H9 (cell line): ENCODE measurements at places on chromosomes 5 and 9. TPM values are rescaled to one million over a fixed set of nuclear protein-coding genes. Genes with fewer than 3 reads are reported as not detected.
A peak's percentile ranks its signal among the peaks of the same experiment; 100 is the strongest.

DNA sequence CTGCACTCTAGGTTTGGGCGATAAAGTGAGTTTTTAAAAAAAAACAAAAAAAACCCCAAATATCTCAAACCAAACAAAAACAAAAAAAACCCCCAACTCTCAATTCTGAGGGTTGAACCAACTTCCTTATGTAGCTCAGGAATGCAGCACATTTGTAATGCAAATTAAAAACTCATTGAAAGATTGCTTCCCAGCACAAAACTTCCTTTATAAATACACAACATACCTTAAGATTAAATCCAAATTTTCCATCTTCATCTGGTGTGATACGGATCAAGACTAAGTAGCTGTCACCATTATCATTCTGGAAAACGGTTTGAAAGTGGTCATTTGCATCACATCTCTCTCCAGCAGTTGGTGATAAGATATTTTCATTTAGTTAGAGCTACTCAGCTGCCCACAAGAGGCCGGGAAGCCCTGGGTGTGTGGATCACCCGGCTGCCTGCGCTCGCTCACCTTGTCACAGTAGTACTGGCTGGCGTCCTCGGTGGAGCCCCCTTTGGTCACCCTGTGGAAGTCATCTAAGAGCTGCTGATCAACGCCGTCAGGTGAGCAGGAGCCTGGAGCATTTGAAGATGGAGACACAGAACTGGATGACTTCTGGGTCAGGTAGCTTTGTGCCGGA, 88.2 kb downstream of the PTPN3 start:
- peak overlapping the region; percentile 62; the same call in 2 of the 3 replicates for H3K4me3 ChIP-seq
- peak; percentile 92 for DNase-seq
- H3K36me3 ChIP-seq, result peaks cover 3% of the 10 kb centered on the region; the same call in 1 of the 2 replicates

DNA sequence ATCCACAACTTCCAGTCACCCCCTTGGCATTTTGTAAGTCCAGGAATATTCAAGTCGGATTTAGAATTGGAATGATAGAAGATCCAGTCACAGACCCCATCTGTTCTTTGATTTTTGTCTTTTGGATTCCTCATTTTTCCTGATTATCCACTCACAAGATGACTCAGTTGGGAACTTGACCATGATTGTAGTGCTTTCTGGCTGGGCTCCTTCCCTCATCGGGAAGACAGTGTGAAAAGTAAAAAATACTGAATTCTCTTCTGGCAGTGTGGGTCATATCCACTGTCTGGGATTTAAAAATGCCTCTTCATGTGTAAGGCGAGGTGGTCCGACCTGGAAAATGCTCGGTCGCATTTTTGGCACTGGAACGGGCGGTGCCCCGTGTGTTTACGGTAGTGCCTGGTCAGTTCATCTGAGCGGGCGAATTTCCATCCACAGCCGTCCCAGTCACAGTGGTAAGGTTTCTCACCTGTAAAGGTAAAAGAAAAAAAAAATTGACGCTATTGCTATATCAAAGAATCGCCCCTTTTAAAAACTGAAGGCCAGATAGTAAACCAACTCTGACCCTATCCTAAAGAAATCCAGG, 4.0 kb downstream of the KLF4 start:
- H3K36me3 ChIP-seq, result 0 out of 3 replicates have a peak, but pooled peaks cover 1% of the 10 kb centered on the region
- no peak overlapping the region for H3K27ac ChIP-seq
- peaks cover 16% of the 10 kb centered on the region; the same call in 1 of the 2 replicates for H3K27me3 ChIP-seq
- no peak overlapping the region for H3K4me3 ChIP-seq
- no peaks in the 10 kb centered on the region for H3K4me1 ChIP-seq

GCNT4 gene
- total RNA-seq, result 0.63 and 0.66 TPM in 2 replicates

CNTNAP3B gene
- total RNA-seq, result 4.6 and 4.7 TPM in 2 replicates

DNA sequence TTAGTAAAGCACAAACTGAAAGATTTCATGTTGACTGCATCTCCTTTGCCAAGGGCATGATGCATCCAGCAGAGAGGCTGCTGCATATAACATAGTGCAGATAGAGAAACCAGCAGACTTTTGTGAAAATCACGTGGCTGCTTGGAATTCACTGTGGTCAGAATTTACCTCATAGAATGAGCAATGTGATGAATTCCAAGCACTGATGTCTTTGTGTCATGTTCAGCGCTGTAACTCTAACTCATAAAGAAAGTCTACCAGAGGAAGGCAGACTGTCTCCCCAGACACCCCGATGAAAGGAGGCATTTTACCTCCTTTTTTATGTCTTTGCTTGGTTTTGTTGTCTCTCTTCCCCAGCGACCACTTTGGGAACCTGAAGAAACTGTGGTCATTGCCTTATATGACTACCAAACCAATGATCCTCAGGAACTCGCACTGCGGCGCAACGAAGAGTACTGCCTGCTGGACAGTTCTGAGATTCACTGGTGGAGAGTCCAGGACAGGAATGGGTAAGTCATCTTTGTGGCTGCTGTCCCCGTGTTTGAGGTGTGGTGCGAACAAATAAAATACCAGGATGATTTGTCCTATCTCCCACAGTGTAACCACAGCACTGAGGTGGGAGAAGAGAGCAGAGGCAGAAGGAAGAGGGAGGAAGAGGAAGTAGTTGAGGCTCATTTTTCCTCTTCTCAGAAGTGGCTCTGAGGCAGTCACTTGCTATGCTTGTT, 42.0 kb downstream of the ITK start:
- no peak for DNase-seq
- H3K27me3 ChIP-seq, result no peaks in the 10 kb centered on the region
- H3K4me1 ChIP-seq, result no peaks in the 10 kb centered on the region

SPINK6 gene
- total RNA-seq, result not detected in 2 replicates

DNA sequence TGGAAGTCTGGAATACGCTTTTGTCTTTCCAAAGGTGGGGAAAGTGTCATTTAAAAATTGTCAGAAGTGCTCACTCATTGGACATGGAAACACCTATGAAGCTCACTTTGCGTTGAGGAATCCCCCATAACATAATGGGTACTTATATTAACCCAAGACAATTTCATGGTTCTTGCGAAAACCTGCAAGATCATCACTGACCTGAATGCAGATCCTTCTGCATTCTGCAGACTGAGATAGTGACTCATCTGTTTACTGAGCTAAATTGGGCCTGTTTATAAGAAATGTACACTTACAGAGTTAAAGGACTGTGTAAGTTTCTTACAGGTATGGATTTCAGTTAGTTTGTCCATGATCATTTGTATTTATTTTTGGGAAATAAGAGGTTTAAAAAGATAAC, 153.0 kb downstream of the HMHB1 start:
- no peak overlapping the region for H3K27ac ChIP-seq
- H3K27me3 ChIP-seq, result no peaks in the 10 kb centered on the region
- no peak for DNase-seq
- H3K4me1 ChIP-seq, result no peaks in the 10 kb centered on the region

BTNL8 gene
- total RNA-seq, result 0.13 and 0.26 TPM in 2 replicates

- DNase-seq, result no peak
- H3K4me1 ChIP-seq, result peaks cover 3% of the 10 kb centered on the region; the same call in 1 of the 2 replicates
- no peak overlapping the region for H3K27ac ChIP-seq
- no peak overlapping the region for H3K4me3 ChIP-seq
- no peaks in the 10 kb centered on the region for H3K27me3 ChIP-seq
Observed at GRCh38 chr5:173472164-173472563, 143.9 kb upstream of the STC2 start.

DNA sequence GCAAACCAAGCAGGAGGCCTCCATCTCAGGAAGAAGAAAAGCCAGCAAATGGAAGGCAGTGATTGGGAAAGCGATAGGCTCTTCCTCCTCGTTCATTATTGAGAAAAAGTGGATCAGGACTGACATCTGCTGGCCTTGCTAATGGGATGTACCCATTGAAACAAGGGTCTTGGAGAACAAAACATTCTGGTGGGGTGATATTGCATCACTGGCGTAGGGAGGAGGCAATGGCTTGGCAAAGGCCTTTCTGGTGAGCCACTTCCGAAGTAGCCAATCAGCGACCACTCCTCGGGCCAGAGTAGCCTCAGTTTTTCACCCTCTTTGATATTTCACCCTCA, 86.7 kb upstream of the NFIB start:
- H3K4me3 ChIP-seq, result no peak overlapping the region
- no peaks in the 10 kb centered on the region for H3K27me3 ChIP-seq
- no peaks in the 10 kb centered on the region for H3K4me1 ChIP-seq
- no peak overlapping the region for H3K27ac ChIP-seq
- peak; percentile 83 for DNase-seq

SMC2 gene
- total RNA-seq, result 43.4 and 47.0 TPM in 2 replicates

PHF24 gene
- total RNA-seq, result 0.24 and 0.68 TPM in 2 replicates

DNA sequence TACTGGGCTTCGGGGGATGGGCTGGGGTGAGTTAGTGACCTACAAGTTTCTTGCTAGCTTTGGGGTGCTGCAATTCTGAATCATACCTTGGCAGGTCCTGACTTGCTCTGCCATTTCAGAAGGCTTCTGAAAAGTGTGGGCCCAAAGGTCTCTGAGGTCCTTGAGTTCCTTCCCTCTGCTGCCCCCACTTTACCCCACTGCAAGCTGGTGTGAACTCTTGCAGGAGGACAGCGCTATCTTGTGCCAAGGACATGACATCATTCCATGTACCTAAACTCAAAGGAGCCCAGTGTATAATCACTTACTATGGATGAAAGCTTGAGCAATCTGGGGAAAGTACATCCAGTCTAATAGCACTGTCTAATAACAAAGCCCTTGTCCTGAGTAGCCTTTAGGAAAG, 157.4 kb downstream of the RMI1 start:
- H3K36me3 ChIP-seq, result no peaks in the 10 kb centered on the region
- no peak overlapping the region for H3K27ac ChIP-seq
- peaks cover 2% of the 10 kb centered on the region; the same call in 1 of the 2 replicates for H3K27me3 ChIP-seq
- no peak for DNase-seq
- no peaks in the 10 kb centered on the region for H3K4me1 ChIP-seq
- H3K4me3 ChIP-seq, result no peak overlapping the region

S1PR3 gene
- 3.1 and 3.3 TPM in 2 replicates for total RNA-seq

GRCh38 chr9:136086951-136087740, 7.9 kb downstream of the NACC2 start:
- no peaks in the 10 kb centered on the region for H3K4me1 ChIP-seq
- no peaks in the 10 kb centered on the region for H3K36me3 ChIP-seq
- no peak overlapping the region for H3K4me3 ChIP-seq
- peak; percentile 25 for DNase-seq
- no peak overlapping the region for H3K27ac ChIP-seq
- H3K27me3 ChIP-seq, result no peaks in the 10 kb centered on the region

ARL14EPL gene
- total RNA-seq, result not detected in 2 replicates

SH2D3C gene
- total RNA-seq, result 1.3 and 1.7 TPM in 2 replicates

GRCh38 chr9:69178583-69179011, 4.5 kb downstream of the TJP2 start:
- H3K4me1 ChIP-seq, result peaks cover 15% of the 10 kb centered on the region
- DNase-seq, result no peak
- H3K4me3 ChIP-seq, result no peak overlapping the region
- peaks cover 7% of the 10 kb centered on the region for H3K36me3 ChIP-seq
- H3K27ac ChIP-seq, result no peak overlapping the region
- no peaks in the 10 kb centered on the region for H3K27me3 ChIP-seq

PAX5 gene
- total RNA-seq, result 0.39 and 0.75 TPM in 2 replicates

DNA sequence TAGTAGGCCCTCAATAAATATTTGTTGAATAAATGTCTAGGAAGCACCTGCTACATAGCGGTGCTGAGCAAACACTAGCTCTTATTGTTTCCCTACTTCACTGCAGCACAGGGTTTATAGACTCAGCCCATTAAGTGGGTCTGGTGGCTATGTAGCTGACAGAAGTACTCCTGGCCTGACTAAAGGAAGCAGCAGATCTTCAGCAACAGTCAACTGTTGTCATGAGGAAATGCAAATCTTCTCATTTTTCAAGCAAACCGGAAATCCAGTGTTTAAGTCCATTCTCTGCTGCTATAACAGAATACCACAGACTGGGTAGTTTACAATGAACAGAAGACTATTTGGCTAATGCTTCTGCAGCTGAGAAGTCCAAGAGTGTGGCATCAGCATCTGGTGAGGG, 2.8 kb upstream of the TEX10 start:
- H3K27me3 ChIP-seq, result no peaks in the 10 kb centered on the region
- no peak for DNase-seq
- H3K27ac ChIP-seq, result no peak overlapping the region
- H3K36me3 ChIP-seq, result peaks cover 22% of the 10 kb centered on the region
- H3K4me1 ChIP-seq, result peaks cover 4% of the 10 kb centered on the region; the same call in 1 of the 2 replicates
